ENCODE measurements at places on chromosomes 4 and X.

DNA sequence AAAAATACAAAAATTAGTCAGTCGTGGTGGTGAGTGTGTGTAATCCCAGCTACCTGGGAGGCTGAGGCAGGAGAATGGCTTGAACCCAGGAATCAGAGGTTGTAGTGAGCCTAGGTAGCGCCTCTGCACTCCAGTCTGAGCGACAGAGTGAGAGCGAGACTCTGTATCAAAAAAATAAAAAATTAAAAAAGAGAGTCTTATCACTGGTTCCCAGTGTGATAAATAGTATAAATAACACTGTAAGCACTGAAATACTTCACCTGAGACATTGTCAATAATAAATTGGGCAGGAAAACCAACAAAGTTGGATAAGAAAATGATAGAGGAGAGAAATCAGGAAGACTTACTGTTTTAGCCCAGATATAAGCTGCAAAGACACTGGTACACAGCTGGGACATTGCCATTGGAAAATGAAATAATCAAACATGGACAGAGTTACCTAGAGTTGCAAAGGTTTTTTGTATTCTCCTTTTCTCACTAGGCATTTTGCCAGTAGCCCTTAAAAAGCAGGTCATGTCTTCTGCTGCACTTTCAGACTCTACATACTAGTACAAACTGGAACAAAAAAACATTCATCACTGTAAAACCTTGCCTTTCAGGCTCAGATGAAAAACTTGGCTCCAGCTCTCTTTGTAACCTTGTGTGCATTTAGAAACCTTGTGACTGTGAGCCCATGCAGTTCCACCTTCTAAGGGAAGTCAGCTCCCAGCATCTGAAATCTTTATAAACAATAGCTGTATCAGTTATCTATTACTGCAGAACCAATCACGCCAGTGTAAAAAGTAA lies 55.0 kb upstream of the PPP1R2C start:
- DNase-seq, result no peak

GRCh38 chrX:109732017-109732801 lies 848 bp downstream of the ACSL4 start:
- peak; percentile 78 for DNase-seq

- no peak for DNase-seq
These were observed 132.9 kb upstream of the SPANXC start for GRCh38 chrX:141375011-141375760.

DNA sequence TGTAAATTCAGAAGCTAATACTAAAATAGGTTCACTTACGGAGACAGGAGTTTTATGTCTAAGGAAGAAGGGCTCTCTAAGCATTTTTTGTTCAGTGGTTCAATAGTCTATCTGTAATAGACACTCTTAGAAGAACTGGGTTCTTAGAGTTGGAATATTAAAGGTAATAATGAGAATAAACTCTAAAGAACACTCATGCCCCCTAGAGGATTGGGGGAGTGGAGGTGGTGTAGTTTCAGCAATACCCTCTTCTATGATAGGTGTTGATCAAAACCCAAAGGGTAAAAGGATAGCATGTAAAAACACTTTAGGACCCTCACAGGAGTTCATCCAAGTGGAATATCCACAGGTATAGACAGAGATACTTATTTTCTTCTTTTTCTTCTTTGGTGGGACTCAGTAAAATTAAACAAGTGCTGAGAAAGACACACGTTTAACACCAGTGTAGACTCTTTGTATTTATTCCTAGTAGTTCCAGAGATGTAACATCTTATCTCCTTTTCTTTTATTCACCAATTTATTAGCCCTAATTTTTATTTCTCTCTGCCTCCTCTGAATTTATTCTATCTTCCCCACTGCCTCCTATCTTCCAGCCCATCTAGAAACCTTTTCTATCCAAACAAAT lies 25.7 kb upstream of the MND1 start:
- peak; percentile 68 for DNase-seq

DNA sequence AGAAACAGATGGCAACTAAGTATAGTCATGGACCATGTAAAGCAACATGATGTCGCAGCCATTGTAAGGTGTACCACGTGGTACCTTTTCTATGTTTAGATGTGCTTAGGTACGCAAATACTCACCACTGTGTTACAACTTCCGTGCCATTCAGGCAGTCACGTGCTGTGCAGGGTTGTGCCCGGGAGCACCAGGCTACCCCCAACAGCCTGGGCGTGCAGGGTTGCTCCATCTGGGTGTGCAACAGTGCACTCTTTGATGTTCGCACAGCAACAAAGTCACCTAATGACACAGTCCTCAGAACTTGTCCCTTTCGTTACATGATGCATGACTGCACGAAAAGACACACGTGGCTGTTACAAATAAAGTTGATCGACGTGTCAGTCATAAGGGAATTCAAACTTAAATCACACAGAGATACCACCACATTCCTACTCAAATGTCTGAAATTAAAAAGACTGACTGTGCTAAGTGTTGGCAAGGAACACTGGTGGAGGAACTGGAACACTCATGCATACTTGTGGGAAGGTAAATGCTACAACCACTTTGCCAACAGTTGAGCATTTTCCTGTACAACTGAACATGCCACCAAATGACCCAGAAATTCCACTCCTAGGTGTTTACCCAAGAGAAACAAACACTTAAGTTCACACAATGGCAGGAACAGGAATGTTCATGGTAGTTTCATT lies 24.3 kb downstream of the CPLX1 start:
- no peak for DNase-seq

DNA sequence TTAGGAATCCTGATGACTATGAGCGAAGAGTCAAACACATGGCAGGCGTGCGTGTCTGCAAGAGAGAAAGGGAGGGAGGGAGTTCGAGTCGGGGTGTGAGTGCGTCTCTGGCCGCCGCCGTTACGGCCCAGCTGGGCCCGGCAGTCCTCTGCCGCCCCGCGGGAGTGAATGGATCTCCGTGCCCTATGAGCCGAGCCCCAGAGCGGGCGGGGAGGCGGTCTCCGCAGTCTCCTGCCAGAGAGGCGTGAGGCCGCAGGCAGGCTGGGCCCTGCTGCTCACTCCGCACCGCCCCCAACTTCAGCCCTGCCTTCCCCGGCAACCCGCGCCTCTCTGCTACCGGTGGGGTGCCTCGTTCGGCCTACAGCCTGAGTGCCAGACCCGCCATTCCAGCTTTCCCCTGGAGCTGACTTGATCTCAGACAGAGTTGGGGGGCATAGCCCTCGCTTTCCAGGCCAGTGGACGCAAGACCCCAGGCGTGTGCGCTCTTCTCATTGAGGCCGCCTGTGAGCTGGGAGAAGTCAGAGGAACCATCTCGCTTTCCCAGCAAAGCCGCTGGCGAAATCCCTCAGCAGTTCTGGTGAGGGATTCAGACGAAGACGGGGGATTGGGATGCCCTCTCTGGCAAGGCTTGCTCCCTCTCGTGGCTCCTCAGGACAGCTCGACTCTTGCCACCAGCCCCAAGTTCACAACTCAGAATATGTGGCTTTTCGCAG lies 1.4 kb downstream of the SLC16A2 start:
- peak; percentile 73 for DNase-seq

DNA sequence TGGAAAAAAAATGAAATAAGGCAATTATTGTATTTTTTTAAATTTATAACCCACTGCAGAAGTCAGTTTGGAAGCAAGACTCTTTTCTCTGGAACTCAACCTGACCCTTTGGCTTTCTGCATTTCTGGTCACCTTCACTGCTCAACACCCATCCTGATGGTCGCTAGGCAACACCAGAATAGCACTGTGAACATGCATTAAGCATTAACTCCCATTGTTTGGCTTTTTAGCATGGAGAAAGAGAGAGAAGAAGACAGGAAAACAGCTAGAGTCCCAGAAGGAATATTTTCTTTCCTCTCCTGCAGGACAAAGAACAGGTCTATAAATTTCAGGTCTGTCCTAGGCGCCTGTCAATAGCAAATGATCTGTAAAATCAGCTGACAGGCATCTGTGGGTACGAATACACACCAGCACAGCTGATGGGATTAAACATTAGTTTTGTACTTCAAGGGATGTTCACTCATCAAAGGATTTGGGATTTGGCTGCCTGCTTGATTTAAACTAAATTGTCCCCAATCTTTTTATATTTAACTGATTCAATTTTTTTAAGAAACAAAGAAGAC lies 137.2 kb upstream of the ETNPPL start:
- no peak for DNase-seq

DNA sequence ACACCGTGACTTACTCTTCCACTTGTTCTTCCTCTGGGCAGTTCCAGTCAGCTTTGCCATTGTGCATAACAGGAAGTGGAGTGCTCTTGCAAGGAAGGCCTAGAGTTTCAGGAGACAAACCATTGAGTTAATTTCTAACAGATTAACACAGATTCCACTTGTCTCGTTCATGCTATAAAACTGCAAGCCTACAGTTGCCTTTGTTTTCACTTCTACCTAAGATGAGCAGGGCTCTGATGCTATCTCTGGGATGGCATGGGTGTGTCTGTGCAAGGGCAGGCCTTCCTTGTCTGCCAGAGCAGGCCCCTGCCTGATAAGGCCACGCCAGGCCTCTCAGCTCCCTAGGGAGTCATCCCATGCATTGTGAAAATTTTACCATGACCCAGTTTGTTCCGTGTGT lies 67.7 kb upstream of the PGRMC2 start:
- peak; percentile 56 for DNase-seq

DNA sequence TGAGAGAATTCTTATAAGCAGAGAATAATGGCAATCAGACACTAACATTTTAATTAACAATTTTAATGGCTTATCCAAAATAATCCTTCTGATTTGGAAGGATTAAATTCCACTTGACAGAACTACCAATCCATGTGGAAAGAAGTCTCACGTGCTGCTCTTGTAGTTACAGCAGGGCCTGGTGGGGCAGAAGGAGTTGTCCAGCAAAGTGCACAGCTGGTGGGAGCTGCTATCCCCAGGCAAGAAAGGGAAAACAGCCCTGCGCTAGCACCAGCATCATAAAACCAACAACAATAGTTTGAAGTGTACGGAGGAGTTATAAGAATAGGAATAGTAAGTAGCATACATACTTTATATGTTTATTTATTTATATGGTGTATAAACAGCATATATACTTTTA lies 127.4 kb upstream of the TRIM2 start:
- DNase-seq, result no peak

GRCh38 chrX:154595559-154596249 lies 10.8 kb downstream of the CTAG1A start:
- DNase-seq, result no peak

- DNase-seq, result no peak
These were observed 10.1 kb upstream of the SASH3 start for GRCh38 chrX:129769467-129770154.

DNA sequence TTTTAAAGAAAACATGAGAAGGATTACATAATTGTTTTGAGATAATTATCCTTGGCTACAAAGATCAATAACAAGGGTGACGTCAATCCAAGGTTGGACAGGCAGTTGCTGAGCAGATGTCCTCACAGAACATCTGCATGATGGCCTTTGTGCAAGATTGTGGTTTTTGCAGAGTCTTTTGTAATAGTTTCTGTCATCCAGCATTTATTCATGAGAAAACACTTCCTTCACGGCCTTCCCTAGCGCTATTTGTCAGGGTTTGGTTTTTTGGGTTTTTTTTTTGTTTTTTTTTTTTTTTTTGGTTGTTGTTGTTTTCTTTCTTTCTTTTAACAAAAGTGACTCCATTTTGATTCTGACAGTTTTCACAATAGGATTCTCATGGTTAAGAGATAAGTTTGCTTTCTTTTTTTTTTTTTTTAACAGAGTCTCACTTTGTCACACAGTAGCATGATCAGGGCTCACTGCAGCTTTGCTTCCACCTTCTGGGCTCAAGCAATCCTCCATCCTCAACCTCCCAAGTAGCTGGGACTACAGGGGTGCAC lies 31.5 kb upstream of the ELF2 start:
- DNase-seq, result peak; percentile 84

DNA sequence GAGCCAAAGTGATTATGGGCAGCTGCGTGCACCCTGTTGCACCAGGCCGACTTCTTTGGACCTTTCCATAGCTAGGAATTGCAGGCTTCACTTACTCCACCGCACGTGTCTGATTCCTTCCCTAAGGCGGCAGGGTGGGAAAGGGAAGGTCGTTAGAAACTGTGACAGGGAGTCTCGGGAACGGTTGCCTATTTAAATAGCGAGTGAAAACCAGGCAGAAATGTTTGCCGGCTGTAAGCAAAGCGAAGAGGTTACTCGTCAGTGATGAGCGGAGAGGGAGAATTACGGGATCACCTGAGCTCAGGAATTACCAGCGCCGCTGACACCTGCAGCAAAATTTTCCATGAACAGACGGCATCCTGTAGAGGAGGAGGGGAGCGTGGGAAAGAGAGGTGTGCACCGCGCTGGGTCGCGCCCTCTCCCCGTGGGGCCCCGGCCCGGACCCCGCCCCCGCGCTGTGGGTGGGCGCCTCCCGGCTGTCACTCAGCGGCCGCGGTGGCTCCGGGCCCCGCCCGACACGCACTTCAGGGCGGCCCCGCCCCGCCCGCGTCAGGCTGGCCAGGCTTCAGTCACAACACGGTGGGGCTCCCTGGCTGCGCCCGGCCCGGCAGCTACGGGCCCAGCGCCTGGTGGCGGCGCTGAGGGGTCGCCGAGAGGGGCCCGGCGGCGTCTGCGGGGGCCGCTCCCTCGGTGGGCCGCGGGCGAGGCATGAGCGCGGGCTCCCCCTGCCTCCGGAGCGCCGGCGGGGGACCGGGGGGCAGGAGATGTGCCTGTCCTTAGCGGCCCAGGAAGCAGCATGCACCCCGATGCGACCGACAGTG lies at the start of gene SNX25:
Gene SNX25, plus strand, starts transcription at position 568 of the 821 bp plus-strand sequence. Its CDS starts 229 bp downstream, at position 797.
- DNase-seq, result peak; percentile 80

DNA sequence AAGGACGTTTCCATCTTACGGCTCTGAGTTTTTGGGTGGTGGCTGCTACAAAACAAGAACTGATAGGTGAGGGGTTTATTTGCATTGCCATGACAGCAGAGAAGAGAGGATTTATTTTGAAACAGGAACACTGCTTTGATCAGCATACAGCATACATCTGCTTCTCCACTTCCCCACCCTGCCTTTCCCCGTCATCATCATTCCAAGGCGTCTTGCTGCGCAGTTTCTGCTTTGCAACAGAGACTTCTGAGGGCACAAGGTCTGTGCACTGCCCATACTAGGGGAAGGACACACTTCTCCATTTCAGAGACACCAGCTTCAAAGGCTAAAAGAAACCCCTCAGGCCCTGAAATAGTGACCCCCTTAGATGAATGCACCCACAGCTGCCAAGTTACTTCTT lies 19.1 kb downstream of the STARD8 start:
- no peak for DNase-seq

DNA sequence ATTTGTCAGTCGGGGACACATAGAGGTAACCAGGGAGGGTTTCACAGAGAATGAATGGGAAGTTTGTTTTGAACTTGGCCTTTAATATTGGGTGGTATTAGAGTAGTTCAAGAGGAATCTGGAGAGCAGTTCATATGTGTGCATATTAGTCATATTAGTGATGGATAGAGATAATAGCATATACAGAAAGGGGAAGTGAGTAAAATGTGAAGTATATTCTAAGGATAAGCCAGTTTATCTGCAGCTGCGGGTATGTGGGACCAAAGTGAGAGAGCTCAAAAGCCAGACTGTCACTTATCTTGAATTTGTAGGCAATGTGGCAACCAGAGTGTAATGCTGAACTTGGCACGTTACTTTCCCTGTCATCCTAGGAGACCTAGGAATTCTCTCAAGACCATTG lies 169.9 kb downstream of the AFF2 start:
- no peak for DNase-seq

Data from EH (cell line).